ENCODE measurements at places on chromosomes 5 and 9.
A peak's percentile ranks its signal among the peaks of the same experiment; 100 is the strongest.

GRCh38 chr5:129460936-129461710, 1.0 kb downstream of the ADAMTS19 start:
- H3K4me1 ChIP-seq = peaks cover 12% of the 10 kb centered on the region
- H3K27me3 ChIP-seq = peaks cover 53% of the 10 kb centered on the region
- peak overlapping the region; percentile 37 for H3K4me3 ChIP-seq
- peaks cover 2% of the 10 kb centered on the region for H3K36me3 ChIP-seq
- no peak overlapping the region for H3K27ac ChIP-seq

GRCh38 chr5:126368239-126368812, 54.9 kb upstream of the GRAMD2B start:
- H3K4me1 ChIP-seq = peaks cover 2% of the 10 kb centered on the region
- no peaks in the 10 kb centered on the region for H3K36me3 ChIP-seq
- no peak overlapping the region for H3K27ac ChIP-seq
- DNase-seq = no peak
- H3K27me3 ChIP-seq = no peaks in the 10 kb centered on the region

GRCh38 chr5:91382530-91383026, 539 bp downstream of the ARRDC3 start:
- H3K4me1 ChIP-seq = peaks cover 26% of the 10 kb centered on the region
- peaks cover 25% of the 10 kb centered on the region for H3K36me3 ChIP-seq
- peak overlapping the region; percentile 100 for H3K27ac ChIP-seq
- DNase-seq = peak; percentile 60
- H3K27me3 ChIP-seq = no peaks in the 10 kb centered on the region

- H3K36me3 ChIP-seq = no peaks in the 10 kb centered on the region
- DNase-seq = no peak
- H3K27ac ChIP-seq = no peak overlapping the region
Measured at GRCh38 chr9:109319626-109320241, 1.1 kb downstream of the EPB41L4B start.

- peaks cover 5% of the 10 kb centered on the region for H3K36me3 ChIP-seq
- H3K27ac ChIP-seq = peak overlapping the region; percentile 97
- H3K27me3 ChIP-seq = no peaks in the 10 kb centered on the region
- peak; percentile 69 for DNase-seq
- peaks cover 42% of the 10 kb centered on the region for H3K4me1 ChIP-seq
- H3K4me3 ChIP-seq = peak overlapping the region; percentile 98
Measured at GRCh38 chr5:181189363-181189961, 15.5 kb downstream of the TRIM7 start.

DNA sequence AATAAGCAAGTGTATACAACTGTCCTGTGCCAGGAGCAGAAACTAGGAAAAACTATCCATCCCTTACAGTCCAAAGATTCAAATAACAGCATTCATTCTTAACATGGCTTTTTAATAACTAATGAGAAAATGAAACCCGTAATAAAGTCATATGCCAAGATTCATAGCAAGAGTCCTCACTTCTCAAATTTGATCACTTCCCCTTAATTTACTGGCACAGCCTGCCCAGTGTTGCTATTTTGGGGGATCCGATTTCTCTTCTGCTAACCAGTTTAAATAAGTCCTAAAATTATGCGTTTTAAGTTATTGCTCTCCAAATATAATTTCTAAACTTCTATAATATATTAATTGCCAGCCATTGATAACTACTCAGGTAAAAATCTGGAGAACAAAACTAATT, 177.0 kb upstream of the PTGER4 start:
- H3K4me1 ChIP-seq = peaks cover 5% of the 10 kb centered on the region
- no peak overlapping the region for H3K4me3 ChIP-seq
- no peaks in the 10 kb centered on the region for H3K27me3 ChIP-seq

GRCh38 chr9:2693056-2693455, 24.3 kb upstream of the KCNV2 start:
- no peak for DNase-seq
- H3K36me3 ChIP-seq = no peaks in the 10 kb centered on the region
- no peaks in the 10 kb centered on the region for H3K27me3 ChIP-seq
- no peak overlapping the region for H3K27ac ChIP-seq
- no peak overlapping the region for H3K4me3 ChIP-seq
- no peaks in the 10 kb centered on the region for H3K4me1 ChIP-seq

- H3K4me1 ChIP-seq = peaks cover 73% of the 10 kb centered on the region
- H3K27me3 ChIP-seq = no peaks in the 10 kb centered on the region
- no peak for DNase-seq
- H3K4me3 ChIP-seq = no peak overlapping the region
Measured at GRCh38 chr9:99126312-99126711, 21.4 kb downstream of the TGFBR1 start.

DNA sequence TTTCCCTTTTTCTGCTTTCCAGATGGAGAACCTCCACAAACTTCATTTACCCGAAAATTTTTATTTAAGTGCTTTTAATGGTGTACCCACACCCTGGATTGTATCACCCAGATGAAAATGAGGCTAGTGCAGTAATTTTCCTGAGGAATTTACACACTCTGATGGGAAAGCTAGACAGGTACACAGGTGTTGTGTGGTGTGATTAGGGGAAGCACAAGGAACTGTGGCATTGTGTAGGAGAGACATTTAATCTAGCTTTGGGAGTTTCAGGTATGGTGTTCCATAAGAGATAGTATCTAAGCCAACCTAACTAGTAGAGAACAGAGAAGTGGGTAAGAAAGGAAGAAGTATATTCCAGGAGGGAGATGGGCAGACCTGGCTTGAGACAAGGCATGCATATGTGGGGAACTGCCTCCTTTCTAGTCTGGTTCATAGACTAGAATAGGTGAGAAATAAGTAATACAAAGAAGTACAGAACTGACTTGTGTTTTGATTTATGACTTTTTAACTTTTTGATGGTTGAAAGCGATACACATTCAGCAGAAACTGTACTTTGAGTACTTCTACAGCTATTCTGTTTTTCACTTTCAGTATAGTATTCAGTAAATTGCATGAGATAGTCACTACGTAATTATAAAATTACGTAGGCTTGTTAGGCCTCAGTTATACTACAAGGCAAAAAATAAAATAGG, 22.9 kb upstream of the ROPN1L start:
- no peak for DNase-seq
- H3K4me3 ChIP-seq = no peak overlapping the region
- peaks cover 58% of the 10 kb centered on the region for H3K36me3 ChIP-seq
- H3K4me1 ChIP-seq = peaks cover 18% of the 10 kb centered on the region
- no peak overlapping the region for H3K27ac ChIP-seq

GRCh38 chr5:72525816-72526215, 18.6 kb upstream of the ZNF366 start:
- H3K27me3 ChIP-seq = peaks cover 8% of the 10 kb centered on the region
- H3K27ac ChIP-seq = no peak overlapping the region

- no peaks in the 10 kb centered on the region for H3K36me3 ChIP-seq
- H3K4me1 ChIP-seq = no peaks in the 10 kb centered on the region
- H3K27me3 ChIP-seq = no peaks in the 10 kb centered on the region
- no peak overlapping the region for H3K27ac ChIP-seq
Measured at GRCh38 chr9:104319685-104320084, 184.4 kb upstream of the OR13F1 start.

DNA sequence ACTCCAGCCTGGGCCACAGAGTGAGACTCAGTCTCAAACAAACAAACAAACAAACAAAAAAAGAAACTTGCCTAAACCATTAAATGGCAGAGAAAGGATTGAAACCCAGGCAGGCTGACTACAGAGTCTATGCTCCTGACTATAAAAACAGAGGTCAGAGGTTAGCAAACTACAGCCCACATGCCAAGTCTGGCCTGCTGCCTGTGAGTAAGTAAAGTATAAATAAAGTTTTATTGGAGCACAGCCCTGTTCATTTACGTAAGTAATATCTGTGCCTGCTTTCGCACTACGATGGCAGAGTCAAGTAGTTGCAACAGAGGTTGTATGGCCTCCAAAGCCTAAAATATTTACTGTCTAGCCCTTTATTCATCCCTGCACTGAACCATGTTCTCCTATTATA, 11.6 kb downstream of the POLR1E start:
- H3K27ac ChIP-seq = no peak overlapping the region
- no peaks in the 10 kb centered on the region for H3K27me3 ChIP-seq
- no peak for DNase-seq
- H3K36me3 ChIP-seq = peaks cover 70% of the 10 kb centered on the region

- H3K27me3 ChIP-seq = peaks cover 10% of the 10 kb centered on the region
- DNase-seq = no peak
- no peaks in the 10 kb centered on the region for H3K4me1 ChIP-seq
- H3K36me3 ChIP-seq = no peaks in the 10 kb centered on the region
- H3K27ac ChIP-seq = no peak overlapping the region
- H3K4me3 ChIP-seq = no peak overlapping the region
Measured at GRCh38 chr5:173530547-173530946, 85.9 kb downstream of the BOD1 start.
